ENCODE measurements at places on chromosomes 11 and 22.

- H3K36me3 ChIP-seq: no peaks in the 10 kb centered on the region
- no peaks in the 10 kb centered on the region for H3K4me1 ChIP-seq
- H3K27me3 ChIP-seq: no peaks in the 10 kb centered on the region
- no peak overlapping the region for H3K27ac ChIP-seq
- no peak for DNase-seq
- no peak overlapping the region for H3K4me3 ChIP-seq
These were observed 455.7 kb downstream of the RAB38 start for GRCh38 chr11:87719326-87720073.

GRCh38 chr11:86447763-86448480 lies 73.2 kb downstream of the CCDC81 start:
- no peak overlapping the region for H3K4me3 ChIP-seq
- no peaks in the 10 kb centered on the region for H3K36me3 ChIP-seq
- DNase-seq: no peak
- H3K27me3 ChIP-seq: no peaks in the 10 kb centered on the region
- no peaks in the 10 kb centered on the region for H3K4me1 ChIP-seq
- H3K27ac ChIP-seq: no peak overlapping the region

GRCh38 chr11:12060385-12060985 lies 49.9 kb upstream of the MICAL2 start:
- no peak for DNase-seq
- H3K27me3 ChIP-seq: no peaks in the 10 kb centered on the region
- H3K27ac ChIP-seq: peak overlapping the region; percentile 26
- H3K4me3 ChIP-seq: no peak overlapping the region

DNA sequence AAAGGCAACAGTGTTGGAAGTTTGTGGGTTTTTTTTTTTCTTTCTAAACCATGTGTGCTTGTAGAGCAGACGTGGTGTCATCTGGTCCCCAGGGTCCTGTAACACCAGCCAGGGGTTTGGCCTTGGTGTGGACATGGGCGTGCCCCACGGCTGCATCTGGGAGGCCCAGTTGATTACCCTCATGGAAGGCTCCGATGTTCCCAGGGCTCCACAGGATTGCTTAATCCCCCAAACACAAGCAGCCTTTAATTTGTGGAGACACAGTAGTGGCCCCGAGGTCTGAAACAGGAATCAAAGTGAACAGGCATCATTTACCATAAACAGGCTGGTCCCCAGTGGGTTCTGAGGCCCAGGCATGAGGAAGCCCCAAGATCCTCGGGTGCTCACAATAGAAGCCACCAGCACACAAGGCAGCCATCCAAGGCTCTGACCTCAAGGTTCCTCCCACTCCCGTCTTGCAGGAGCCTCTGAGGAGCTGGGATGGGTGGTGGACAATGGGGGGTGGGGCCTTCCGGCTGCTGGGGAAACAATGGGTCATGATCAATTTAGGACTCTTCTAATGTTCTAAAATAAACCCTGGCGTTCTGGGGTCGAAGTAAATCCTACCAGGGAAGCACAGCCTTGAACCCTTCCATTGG lies 115.0 kb upstream of the CD82 start:
- H3K27ac ChIP-seq: no peak overlapping the region
- H3K36me3 ChIP-seq: no peaks in the 10 kb centered on the region
- DNase-seq: no peak
- H3K4me3 ChIP-seq: no peak overlapping the region
- H3K27me3 ChIP-seq: no peaks in the 10 kb centered on the region

DNA sequence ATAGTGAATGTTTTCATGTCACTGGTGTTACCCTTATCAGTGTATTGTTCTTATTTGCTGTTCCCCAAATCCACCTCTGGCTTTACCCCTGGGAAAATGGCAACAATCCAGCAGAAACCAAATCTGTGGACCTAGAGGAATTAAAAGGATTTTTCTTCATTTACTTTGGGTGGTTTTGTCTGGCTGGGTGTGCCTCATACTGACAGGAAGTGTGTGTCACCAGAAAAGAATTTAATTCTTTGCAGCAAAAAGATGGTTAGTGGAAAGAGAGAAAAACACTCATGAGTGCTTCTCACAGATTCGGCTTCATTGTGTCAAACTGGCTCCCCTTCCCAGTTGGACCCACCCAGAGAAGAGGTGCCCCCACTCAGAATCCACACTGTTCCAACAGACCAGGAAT lies 38.9 kb downstream of the FZD4 start:
- H3K4me3 ChIP-seq: no peak overlapping the region
- H3K36me3 ChIP-seq: no peaks in the 10 kb centered on the region
- no peaks in the 10 kb centered on the region for H3K27me3 ChIP-seq

DNA sequence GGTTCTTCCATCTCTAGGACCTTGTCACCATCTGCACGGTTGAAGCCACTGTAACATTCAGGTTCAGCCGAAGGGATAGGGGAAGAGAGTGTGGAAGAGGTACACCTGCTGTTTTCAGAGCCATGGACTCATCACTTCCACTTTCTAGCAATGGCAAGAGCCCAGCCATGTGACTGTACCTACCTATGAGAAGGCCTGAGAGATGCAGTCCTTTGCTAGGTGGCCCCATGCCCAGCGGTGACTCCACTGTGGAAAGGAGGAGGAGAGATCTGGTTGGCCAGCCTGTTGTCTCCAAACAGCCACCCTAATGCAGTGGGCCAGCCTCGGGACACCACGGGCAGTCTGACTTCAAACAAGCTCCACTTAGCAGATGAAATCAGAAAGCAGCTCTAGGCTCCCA lies 16.0 kb downstream of the RASD2 start:
- H3K36me3 ChIP-seq: no peaks in the 10 kb centered on the region
- no peak overlapping the region for H3K4me3 ChIP-seq
- H3K27me3 ChIP-seq: no peaks in the 10 kb centered on the region
- H3K27ac ChIP-seq: no peak overlapping the region
- no peak for DNase-seq

DNA sequence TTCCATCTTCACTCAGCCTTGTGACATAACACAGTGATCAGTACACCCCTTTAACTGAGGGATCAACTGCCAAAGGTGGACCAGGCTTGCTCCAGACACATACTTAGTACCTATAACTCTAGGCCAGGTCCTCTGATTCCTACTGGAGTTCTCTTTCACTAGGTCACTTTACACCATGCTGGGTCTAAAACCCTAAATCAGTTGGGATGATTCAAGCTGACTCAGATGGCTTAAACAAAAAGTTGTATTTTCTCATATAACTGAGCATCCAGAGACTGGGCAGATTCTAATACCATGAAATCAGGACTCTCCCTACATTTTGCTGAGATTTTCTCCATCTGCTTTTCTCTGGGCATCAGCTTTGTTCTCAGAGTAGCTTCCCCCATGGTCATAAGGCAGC lies 26.0 kb upstream of the FLI1 start:
- no peaks in the 10 kb centered on the region for H3K36me3 ChIP-seq
- no peak overlapping the region for H3K27ac ChIP-seq
- H3K4me3 ChIP-seq: no peak overlapping the region
- peaks cover 17% of the 10 kb centered on the region for H3K27me3 ChIP-seq
- no peaks in the 10 kb centered on the region for H3K4me1 ChIP-seq

DNA sequence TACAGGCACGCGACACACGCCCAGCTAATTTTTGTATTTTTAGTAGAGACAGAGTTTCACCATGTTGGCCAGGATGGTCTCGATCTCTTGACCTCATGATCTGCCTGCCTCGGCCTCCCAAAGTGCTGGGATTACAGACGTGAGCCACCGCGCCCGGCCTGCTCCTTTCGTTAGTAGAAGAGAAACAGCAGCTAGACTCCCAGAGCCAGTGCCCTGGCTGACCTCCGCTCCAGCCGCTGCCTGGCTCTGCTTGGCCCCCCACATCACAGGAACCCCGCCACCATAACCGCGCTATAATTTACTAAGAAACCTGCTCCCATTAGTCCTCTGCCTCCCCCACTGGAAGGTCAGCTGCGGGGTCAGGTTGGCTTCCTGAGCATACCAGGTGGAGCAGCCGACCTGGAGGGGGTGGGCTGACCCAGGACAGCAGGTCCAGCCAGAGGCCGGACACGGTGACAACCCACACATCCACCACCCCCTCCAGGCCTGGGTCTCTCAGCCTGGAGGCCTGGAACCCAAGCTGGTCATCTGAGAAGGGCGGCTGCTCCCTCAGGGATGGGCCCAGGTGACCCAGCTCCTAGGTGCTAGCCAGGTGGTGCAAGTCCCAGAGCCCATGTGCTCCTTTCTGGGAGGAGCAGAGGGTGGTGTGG lies 7.5 kb upstream of the POLDIP3 start:
- H3K36me3 ChIP-seq: no peaks in the 10 kb centered on the region
- no peak overlapping the region for H3K4me3 ChIP-seq
- no peaks in the 10 kb centered on the region for H3K27me3 ChIP-seq
- H3K4me1 ChIP-seq: peaks cover 5% of the 10 kb centered on the region

- DNase-seq: no peak
- H3K27ac ChIP-seq: no peak overlapping the region
- H3K27me3 ChIP-seq: peaks cover 47% of the 10 kb centered on the region
- no peak overlapping the region for H3K4me3 ChIP-seq
These were observed 122.4 kb upstream of the HSD17B12 start for GRCh38 chr11:43558146-43558545.

GRCh38 chr11:65416841-65417701 lies 5.5 kb upstream of the NEAT1 start:
- no peak for DNase-seq
- no peaks in the 10 kb centered on the region for H3K27me3 ChIP-seq
- H3K4me3 ChIP-seq: peak overlapping the region; percentile 39
- H3K27ac ChIP-seq: peak overlapping the region; percentile 100

- H3K27ac ChIP-seq: no peak overlapping the region
- no peak overlapping the region for H3K4me3 ChIP-seq
- peaks cover 13% of the 10 kb centered on the region for H3K27me3 ChIP-seq
- DNase-seq: no peak
- H3K36me3 ChIP-seq: no peaks in the 10 kb centered on the region
These were observed 5.2 kb upstream of the RASSF10 start for GRCh38 chr11:13003736-13004493.

- H3K27me3 ChIP-seq: no peaks in the 10 kb centered on the region
- no peak overlapping the region for H3K4me3 ChIP-seq
- DNase-seq: no peak
- H3K36me3 ChIP-seq: no peaks in the 10 kb centered on the region
These were observed 87.5 kb upstream of the RRM1 start for GRCh38 chr11:4006946-4007680.

Data from Panc1 (cell line).